Caki2 (cell line): ENCODE measurements at places on chromosomes 13 and 19.

GRCh38 chr13:44064357-44064756, 184.7 kb downstream of the LACC1 start:
- DNase-seq, result no peak

DNA sequence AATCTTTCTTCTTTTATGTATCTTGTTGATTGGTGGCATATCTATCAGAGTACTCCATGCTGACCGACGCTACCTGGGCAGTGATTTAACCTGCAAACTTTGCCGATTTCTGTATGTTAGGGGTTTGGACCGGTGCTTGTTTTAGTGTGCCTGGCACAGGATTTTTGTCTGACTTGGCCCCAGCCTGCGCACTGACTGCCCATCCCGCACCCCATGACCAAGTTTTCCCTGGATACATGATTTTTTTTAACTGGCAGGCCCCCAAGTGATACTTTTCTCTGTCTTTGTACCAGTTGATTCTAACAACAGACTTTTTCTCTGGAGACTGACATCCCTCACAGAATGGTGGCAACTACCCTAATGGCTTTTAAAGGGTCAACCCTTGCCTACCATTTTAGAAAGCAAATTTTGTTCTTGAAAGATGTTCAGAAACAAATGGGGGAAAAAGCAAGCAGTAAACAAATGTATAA, 69.0 kb upstream of the C1QTNF9B start:
- no peak for DNase-seq

DNA sequence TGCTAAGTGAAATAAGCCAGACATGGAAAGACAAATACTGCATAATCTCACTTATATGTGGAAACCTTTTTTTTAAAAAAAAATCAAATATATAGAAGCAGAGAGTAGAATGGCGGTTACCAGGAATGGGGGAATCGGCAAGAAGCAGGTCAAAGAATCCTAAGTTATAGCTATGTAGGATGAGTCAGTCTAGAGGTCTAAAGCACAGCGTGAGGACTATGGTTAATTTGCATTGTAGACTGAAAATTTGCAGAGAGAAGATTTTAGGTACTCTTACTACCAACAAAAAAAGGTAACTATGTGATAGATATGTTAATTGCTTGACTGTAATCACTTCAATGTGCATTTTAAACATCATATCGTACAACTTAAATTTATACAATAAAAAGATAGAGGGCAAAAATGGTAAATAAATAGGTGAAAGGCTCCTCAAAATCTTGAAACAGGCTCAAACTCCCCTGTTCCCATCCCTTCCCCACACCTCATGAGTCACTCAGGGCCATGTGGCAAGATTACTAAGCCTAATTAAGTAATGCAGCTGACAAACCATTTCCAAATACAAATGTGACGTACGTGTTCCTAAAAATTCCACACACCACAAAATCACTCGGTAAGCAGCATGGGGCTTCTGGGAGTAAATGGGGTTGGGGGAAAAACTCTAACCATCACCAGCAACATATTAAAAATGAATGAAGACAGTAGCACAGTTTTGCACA, 159.0 kb downstream of the USP12 start:
- no peak for DNase-seq

- DNase-seq, result peak; percentile 94
These were observed 13.4 kb upstream of the C19orf33 start for GRCh38 chr19:38290631-38291147.

DNA sequence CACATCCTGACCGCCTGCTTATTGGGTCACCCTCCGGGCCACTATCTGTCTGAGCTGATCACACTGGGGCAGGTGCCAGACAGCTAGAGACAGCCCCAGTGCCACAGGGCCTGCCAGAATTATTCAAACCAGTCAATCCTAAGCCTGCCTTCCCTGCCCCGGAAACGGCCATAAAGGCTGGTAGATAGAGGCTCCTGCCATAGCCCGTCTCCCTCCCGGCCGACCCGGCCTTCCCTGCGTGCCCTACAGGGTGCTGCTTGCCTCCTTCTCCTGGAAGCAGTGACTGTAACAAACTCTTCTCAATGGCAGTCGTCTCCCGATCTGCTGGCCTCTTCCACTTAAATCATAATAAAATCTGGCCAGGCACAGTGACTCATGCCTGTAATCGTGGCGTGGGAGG, 158.6 kb upstream of the SOX1 start:
- no peak for DNase-seq
